ENCODE measurements at places on chromosomes 13 and 19.

DNA sequence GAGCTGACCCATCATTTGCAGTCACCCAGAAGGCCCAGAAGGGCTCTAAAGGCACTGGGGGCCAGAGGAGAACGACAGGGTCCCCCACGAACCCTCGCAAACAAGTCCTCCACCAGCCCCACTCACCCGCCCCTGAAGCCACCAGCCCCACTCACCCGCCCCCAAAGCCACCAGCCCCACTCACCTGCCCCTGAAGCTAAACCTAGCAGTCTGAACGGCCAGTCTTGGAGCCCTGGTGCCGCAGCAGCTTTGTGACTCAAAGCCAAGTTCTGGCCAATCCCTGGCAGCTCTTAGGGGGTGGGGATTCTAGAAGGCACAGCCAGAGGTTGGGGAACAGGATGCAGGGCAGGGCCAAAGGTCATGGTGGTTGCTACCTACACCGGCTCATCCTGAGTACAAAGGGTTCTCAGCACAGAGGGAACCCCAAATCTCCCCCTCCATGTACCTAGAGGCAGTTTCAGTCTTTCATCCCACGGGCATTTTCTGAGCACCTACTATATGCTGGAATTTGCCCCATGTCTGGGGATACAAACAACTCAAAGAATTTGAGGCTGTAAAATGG lies at the start of gene IQCN:
IQCN (minus strand) TSS at position 234 of the 562 bp plus-strand sequence. CDS start 4,974 bp downstream, outside the sequence.
- H3K4me1 ChIP-seq = peaks cover 16% of the 10 kb centered on the region
- no peaks in the 10 kb centered on the region for H3K27me3 ChIP-seq
- no peak within 1 kb of the TSS for H3K27ac ChIP-seq
- peaks cover 40% of the 10 kb centered on the region for H3K36me3 ChIP-seq

- H3K27ac ChIP-seq = peak overlapping the region; percentile 86
- H3K4me1 ChIP-seq = peaks cover 34% of the 10 kb centered on the region
- H3K4me3 ChIP-seq = peak overlapping the region; percentile 64
- no peaks in the 10 kb centered on the region for H3K27me3 ChIP-seq
Observed at GRCh38 chr19:4083677-4084546, 17.2 kb upstream of the ZBTB7A start.

DNA sequence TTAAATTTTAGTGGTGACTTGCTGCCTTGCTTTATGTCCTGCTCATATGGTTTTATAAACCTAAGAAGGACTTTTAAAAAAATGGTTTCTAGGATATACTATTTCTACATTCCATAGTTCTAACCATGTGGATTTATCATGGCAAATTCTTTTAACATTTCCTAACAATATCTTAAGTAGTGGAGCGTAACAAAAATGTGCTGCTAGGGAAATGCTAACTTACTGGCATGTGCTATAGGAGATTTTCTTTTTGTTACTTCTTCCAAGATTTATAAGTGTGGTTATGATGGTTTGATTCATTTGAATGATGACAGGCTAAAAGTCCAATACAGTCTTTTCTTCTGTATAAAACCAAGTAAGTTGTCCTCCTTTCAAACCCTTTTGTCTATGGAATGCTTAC lies 713.7 kb downstream of the SLITRK1 start:
- no peaks in the 10 kb centered on the region for H3K4me1 ChIP-seq
- no peaks in the 10 kb centered on the region for H3K27me3 ChIP-seq
- no peak overlapping the region for H3K27ac ChIP-seq
- DNase-seq = no peak
- H3K36me3 ChIP-seq = no peaks in the 10 kb centered on the region

DNA sequence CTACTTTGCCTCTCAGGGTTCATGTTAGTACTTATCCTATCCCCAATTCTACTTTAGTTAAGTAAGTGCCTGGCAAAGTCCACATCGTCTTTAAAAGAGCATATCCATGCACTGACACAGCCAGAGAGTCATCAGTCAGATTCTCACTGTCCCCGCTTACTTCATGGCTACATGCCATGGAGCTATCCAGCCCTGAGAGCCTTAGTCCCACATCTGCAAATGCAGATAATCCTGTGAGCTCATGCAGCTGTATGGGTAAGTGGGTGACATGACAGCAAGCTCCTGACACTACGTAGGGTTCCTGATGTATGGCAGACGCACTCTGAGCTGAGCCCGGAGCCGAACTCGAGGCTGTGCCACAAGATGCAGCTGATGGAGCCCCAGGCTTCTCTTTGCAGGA lies 661.5 kb downstream of the LIG4 start:
- DNase-seq = no peak
- H3K4me1 ChIP-seq = no peaks in the 10 kb centered on the region
- H3K4me3 ChIP-seq = no peak overlapping the region
- H3K36me3 ChIP-seq = no peaks in the 10 kb centered on the region

DNA sequence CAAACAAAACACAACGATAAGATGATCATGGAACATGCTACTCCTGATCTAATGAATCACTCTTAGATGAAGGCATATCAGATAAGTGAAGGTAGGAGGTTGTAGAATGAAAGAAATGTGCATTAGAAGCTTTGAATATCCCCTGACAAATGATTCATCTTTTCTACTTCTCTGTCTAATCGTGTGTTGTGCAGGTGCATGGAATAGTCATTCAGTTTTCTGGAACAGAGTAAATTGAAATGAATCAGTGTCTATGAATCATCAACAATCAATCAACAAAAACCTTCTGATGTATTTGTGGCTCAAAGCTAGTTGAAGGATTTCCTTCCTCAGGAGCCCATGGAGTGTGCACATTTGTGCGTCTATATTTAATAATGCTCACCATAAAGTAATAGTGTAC lies 1290.4 kb upstream of the PCDH20 start:
- no peak overlapping the region for H3K4me3 ChIP-seq
- DNase-seq = no peak
- no peaks in the 10 kb centered on the region for H3K27me3 ChIP-seq

GRCh38 chr13:33229446-33230177 lies 55.9 kb downstream of the STARD13 start:
- DNase-seq = no peak
- peaks cover 1% of the 10 kb centered on the region for H3K36me3 ChIP-seq
- peaks cover 6% of the 10 kb centered on the region for H3K4me1 ChIP-seq
- H3K27ac ChIP-seq = no peak overlapping the region
- H3K4me3 ChIP-seq = no peak overlapping the region
- H3K27me3 ChIP-seq = peaks cover 4% of the 10 kb centered on the region

DNA sequence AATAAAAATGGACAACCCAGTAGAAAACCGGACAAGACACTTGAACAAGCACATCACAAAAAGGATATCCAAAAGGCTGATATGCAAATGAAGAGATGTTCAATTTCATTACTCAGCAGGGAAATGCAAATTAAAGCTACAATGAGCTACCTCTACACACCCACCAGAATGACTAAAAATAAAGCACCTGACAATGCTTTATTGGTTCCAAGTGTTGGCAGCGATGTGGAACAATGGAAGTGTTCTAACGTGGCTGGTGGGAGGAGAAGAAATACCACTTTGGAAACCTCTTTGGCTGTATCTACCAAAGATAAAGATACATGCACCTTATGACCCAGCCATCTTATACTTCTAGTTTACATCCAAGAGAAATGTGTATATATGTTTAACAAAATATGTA lies 3.7 kb upstream of the ACP7 start:
- H3K36me3 ChIP-seq = no peaks in the 10 kb centered on the region
- peaks cover 50% of the 10 kb centered on the region for H3K27me3 ChIP-seq
- H3K4me1 ChIP-seq = peaks cover 3% of the 10 kb centered on the region
- H3K27ac ChIP-seq = no peak overlapping the region

DNA sequence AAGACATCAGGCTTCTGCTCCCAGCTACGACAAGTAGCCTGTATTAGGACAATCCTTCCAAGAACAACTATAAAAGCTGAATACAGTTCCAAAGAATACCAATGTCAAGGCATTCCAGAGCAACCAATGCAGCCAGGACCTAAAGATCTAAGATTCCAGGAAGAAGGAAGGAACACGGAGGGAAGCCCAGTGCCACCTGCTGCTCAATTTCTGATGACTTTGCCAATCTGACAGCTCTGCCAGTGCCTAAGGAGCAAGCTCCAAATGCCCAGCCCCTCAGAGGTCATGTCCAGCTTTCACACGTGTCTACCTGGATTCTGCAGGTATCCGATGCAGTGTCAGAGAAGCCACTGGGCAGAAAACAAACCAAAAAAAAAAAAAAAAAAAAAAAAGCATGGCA lies 164.4 kb downstream of the IRS2 start:
- no peak overlapping the region for H3K4me3 ChIP-seq
- no peaks in the 10 kb centered on the region for H3K36me3 ChIP-seq
- no peaks in the 10 kb centered on the region for H3K4me1 ChIP-seq
- DNase-seq = no peak
- H3K27ac ChIP-seq = no peak overlapping the region

GRCh38 chr13:82294226-82294625 lies 1588.0 kb downstream of the SLITRK1 start:
- H3K27ac ChIP-seq = no peak overlapping the region
- no peaks in the 10 kb centered on the region for H3K36me3 ChIP-seq
- H3K27me3 ChIP-seq = no peaks in the 10 kb centered on the region
- DNase-seq = no peak
- no peaks in the 10 kb centered on the region for H3K4me1 ChIP-seq

- no peaks in the 10 kb centered on the region for H3K4me1 ChIP-seq
- H3K4me3 ChIP-seq = no peak overlapping the region
- H3K27ac ChIP-seq = no peak overlapping the region
- H3K36me3 ChIP-seq = no peaks in the 10 kb centered on the region
Observed at GRCh38 chr19:46648060-46648960, 12.3 kb upstream of the GNG8 start.

- no peak overlapping the region for H3K27ac ChIP-seq
- H3K27me3 ChIP-seq = peaks cover 17% of the 10 kb centered on the region
- H3K4me1 ChIP-seq = no peaks in the 10 kb centered on the region
- H3K36me3 ChIP-seq = no peaks in the 10 kb centered on the region
- no peak overlapping the region for H3K4me3 ChIP-seq
- DNase-seq = no peak
Observed at GRCh38 chr13:52905701-52906100, 57.3 kb upstream of the PCDH8 start.

DNA sequence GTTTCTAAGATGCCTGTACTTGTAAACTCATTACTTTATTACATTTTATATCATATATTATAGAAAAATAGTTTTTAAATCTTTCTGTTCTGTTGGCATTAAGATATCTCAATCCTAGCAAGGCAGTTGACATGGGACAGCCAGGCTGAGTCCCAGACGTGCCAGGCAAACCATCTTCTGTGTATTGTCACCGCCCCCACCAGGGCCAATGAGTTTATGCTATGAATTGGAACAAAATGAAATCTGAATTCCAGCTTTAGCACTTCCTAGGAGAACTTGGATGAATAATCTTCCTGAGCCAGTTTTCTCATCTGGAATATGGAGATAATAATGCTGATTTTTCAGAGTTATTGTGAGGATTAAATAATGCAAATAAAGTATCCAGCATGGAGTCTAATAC lies 79.9 kb upstream of the GSX1 start:
- H3K4me3 ChIP-seq = no peak overlapping the region
- H3K27me3 ChIP-seq = peaks cover 18% of the 10 kb centered on the region
- no peak for DNase-seq
- no peak overlapping the region for H3K27ac ChIP-seq
- H3K36me3 ChIP-seq = no peaks in the 10 kb centered on the region

DNA sequence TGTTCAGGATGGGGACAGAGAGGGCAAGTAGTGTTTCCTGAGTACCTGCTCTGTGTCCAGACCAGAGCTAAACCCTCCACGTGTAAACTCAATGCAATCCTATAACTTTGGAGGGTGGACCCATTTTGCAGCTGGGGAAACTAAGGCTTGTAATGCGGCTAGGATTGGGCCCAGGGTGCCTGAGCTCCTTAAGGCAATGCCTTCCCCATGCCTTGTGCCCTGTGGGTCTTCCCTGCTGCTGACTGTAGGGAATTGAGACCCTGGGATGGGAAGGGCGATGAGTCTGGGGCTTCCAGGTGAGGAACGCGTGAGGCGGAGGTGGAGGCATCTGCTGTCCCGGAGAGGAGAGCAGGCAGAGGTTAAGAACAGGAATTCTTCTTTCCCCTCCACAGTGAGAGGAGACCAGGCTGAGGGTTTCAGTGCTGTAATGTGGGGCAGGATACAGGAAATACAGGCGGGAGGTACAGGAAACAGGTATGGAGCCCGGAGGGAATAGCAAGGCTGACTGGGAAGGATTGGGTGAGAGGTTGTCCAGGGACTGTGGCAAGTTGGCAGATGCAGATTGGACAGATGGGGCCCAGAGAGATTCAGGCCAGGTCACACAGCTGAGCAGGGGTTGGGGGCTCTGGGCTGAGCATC lies 19.2 kb downstream of the SLC27A1 start:
- no peaks in the 10 kb centered on the region for H3K36me3 ChIP-seq
- H3K27me3 ChIP-seq = no peaks in the 10 kb centered on the region
- no peak for DNase-seq
- peaks cover 23% of the 10 kb centered on the region for H3K4me1 ChIP-seq

DNA sequence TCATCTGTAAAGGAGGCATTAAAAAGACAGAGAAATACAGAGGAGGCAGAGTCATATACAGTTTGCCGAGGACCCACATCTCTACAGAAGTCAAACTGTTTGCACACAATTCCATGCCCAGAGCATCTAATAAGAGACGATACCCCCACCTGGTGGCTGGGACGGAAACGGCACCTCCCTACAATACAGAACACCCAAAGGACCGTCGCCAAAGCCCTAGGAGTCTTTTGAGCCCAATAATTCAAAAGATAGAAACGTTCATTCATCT lies 703 bp upstream of the PLEKHG2 start:
- peaks cover 41% of the 10 kb centered on the region for H3K36me3 ChIP-seq
- peaks cover 30% of the 10 kb centered on the region for H3K4me1 ChIP-seq
- H3K27me3 ChIP-seq = peaks cover 4% of the 10 kb centered on the region
